ENCODE measurements at places on chromosomes 1 and 21.

DNA sequence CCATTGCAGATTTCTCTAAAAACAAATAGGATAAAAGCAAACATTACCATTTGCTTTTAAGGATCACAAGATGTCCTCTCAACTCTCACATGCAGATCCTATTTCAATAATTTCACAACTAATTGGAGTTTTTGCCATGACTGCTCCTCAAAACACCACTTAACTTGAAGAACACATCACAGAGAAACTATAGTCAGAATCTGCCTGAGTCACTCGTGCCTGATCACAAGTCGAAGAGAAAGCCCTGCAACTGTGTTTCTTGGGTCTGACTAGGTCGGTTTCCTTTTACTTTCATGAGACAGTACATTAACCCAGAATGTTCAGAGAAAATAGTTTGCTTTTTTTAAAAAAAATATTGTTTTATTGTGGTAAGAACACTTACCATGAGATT is 46.3 kb upstream of the SMYD2 start:
- no peak for DNase-seq

DNA sequence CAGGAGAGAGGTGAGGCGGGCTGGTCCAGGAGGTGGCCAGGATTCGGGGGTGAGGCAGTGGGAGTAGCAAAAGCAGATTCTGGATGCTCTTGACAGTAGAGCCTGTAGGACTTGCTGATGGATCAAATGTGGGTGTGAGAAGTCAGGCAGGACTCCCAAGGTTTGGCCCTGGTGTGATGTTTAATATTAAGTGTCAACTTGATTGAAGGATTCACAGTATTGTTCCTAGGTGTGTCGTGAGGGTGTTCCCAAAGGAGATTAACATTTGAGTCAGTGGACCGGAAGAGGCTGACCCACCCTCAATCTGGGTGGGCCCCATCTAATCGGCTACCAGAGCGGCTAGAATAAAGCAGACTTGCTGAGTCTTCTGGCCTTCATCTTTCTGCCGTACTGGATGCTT is 6.8 kb upstream of the RAB4A start:
- no peak for DNase-seq

GRCh38 chr1:24849672-24850295 is 80.3 kb downstream of the RUNX3 start:
- DNase-seq, result no peak

DNA sequence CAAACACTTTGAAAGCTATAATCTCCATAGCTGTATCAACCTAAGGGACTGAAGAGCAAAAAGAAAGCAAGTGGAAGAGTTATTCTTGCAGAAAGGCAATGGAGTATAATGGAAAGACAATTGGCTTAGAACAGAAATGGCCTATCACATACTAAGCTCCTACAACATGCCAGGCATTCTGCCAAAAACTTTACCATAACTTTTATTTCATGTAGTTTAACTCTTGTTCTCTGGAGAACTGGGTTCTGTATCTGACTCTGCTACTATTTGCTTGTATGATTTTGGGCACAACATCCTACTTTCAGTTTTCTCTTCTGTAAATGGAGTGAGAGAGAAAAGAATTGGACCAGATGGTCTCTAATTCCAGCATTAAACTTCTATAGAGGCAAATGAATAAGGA is 449.1 kb downstream of the GPATCH2 start:
- DNase-seq, result no peak

GRCh38 chr21:40846103-40846502 is 855 bp downstream of the DSCAM start:
- no peak for DNase-seq

DNA sequence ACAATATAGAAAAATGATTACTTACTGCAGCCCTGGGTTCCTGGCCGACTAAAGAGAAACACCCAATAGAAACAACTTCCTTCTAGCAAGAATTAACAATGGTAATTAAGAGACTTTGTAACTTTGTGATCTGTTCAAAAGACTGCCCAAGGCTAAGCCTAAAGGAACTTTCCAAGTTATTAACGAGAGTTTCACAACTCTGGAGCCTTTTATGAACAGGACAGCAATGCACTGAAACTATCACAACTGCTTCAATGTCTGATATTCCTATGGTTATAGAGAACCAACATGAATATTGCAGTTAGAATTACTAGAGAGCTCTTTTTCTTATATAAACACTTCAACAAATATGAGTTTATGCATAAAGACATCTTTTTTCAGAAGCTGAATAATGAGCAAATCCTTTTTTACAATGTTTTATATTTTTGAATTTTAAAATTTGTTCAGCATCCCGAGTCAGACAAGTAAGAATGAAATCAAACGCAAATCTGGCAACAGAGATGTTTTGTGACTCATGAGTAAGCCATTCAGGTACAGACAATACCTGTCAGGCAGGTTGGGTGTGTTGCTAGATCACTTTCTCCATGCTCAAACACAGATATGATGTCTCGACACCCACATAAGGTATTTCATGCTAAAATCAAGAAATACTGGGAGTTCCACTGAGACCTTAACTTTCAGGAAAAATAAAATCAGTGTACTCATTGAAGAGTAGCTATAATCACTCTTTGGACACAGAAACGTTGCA is 22.2 kb upstream of the KCNJ15 start:
- DNase-seq, result no peak

DNA sequence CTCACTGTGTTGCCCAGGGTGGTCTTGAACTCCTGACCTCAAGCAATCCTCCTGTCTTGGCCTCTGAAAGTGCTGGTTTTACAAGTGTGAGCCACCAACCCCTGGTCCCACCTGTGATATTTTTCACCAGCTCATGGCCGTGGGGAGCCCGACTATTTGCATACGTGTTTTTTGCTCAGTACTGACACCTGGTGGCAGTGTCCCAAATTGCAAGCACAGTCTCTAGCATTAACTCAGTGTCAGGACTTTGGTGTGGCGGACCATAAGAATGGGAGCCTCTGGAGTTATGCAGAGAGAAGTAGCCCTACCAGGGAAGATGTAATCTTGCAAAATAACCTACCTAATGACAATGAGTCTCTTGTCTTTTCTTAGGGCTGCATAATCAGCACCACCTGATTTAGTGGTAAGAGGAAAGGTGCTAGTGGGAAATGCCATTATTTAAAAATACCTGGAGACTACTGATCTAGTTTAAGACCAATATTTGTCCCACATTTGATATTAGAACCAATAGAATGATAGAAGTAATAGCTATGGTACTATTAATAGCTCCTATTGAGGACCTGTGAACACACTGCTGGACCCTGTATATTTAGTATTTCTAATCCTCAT is 305.4 kb downstream of the DISC1 start:
- DNase-seq, result peak; percentile 8

GRCh38 chr1:58648842-58649241 is 51.0 kb downstream of the MYSM1 start:
- no peak for DNase-seq

DNA sequence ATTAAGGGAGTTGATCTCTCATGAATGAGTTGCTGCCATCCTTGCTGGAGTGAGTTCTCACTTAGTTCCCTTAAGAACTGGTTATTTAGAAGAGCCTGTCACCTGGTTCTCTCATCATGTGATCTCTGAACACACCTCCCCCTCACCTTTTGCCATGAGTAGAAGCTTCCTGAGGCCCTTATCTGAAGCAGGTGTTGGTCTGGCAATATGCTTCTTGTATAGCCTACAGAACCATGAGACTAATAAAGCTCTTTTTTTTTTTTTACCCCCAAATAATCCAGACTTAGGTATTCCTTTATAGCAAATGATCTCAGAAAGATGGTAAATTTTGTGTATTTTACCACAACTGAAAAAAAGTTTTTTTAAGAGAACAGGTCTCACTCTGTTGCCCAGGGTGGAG is 158.0 kb downstream of the EIF4G3 start:
- no peak for DNase-seq

- DNase-seq, result no peak
Measured at GRCh38 chr1:232891071-232891470, 59.3 kb upstream of the NTPCR start.

Data from CD4-positive, alpha-beta T cell treated with Interleukin-6 at 100 ng/mL for 8 hours (primary cell).